Cortex of kidney (tissue), 1 donor: ENCODE measurements at places on chromosomes 13 and 19.

GRCh38 chr19:49016067-49016839, 638 bp downstream of the LHB start:
- no peak for DNase-seq

GRCh38 chr19:40549007-40549708, 27.5 kb upstream of the SHKBP1 start:
- no peak for DNase-seq

DNA sequence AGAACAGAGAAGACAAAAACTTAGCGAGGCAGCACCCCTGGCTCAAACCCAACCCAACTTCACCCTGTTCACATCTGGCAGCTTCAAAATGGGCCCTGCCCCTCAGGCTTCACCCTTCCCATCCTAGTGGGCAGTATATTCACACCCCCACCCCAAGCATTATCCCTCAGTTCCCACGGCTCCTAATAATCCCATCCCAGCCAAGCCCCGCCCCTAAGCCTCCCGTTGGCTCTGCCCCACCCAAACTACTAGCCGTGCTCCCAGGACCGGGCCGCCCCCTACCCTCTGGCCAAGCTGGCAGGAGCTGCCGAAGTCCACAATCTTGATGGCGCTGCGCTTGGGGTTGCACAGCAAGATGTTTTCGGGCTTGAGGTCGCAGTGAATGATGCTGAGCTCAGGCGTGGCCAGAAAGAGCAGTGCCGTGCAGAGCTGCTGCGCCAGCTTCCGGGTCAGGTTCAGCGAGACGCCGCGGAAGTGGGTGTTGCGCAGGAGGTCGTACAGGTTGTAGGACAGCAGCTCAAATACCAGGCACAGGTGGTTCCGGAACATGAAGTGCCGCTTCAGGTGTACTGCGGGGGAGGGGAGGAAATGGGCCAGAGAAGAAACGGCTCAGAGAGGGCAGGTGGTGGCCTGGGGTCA, 5.8 kb downstream of the DYRK1B start:
- DNase-seq: no peak

GRCh38 chr13:87999240-87999700, 328.1 kb downstream of the SLITRK5 start:
- DNase-seq: no peak

GRCh38 chr19:12664406-12665280, 1.9 kb downstream of the MAN2B1 start:
- DNase-seq: no peak

DNA sequence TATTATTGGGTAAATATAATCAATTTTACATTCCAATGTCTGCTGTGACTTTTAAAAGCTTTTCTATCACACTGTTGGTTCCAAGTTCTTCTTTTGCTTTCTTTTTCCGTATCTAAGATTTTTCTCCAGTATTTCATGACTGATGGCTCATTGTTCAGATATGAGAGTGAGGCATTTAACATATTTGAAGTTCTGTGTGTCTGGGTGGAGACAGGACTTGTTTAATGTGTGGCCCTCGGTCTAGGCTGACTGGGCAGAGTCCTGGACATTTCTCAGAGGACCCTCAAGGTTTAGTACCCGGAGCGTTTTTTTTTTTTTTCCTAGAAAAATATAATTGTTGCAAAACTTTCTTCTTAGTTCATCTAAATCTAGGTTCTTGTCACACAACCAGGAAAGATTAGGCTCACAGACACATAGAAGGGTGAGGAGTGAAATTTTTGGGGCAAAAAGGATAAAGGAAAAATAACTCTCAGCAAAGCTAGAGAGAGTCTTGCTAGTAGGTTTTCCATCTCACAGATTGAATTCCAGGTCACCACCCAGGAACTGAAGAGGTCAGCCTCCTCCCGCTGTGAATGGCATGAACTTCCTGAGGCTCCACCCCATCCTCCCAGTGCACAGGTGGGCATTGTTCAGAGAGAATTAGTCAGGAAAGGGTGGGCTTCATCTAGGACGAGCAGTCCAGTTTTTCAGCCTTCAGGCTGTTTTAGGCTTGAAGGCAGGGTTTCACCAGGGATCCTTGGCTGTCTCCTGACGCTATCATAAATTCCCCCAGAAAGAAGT, 1002.4 kb upstream of the PCDH9 start:
- DNase-seq: no peak

GRCh38 chr13:49052813-49053212, 77.1 kb downstream of the FNDC3A start:
- no peak for DNase-seq

GRCh38 chr13:20721454-20722357, 18.2 kb downstream of the IL17D start:
- DNase-seq: no peak

DNA sequence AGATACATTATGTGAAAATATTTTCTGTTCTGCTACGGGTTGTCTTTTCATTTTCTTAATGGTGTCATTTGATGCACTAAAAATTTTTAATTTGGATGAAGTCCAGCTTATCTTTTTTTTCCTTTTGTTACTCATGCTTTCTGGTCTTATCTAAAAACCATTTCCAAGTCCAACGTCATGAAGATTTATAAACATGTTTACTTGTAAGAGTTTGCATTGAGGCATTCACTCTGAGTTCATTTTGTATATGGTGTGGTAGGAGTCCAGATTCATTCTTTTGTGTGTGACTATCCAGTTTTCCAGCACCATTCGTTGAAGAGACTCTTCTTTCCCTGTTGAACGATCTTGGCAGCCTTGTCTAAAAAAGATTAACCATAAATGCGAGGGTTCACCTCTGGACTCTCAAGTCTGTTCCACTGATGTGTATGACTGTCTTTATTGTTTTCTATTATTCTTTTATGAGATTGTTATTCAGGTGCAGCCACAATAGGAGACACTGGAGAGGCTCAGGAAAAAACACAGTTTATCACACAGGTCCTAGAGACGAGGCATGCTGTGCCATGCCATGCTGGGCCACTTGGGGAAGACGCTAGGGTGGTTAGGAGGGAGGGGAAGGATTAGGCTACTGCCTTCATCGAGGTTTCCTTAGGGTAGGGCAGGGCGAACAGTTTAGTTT, 35.0 kb downstream of the NAA16 start:
- DNase-seq: no peak

- no peak for DNase-seq
These were observed 35.8 kb upstream of the GRTP1 start for GRCh38 chr13:113399755-113400149.
